ENCODE measurements at places on chromosomes 13 and 19.

DNA sequence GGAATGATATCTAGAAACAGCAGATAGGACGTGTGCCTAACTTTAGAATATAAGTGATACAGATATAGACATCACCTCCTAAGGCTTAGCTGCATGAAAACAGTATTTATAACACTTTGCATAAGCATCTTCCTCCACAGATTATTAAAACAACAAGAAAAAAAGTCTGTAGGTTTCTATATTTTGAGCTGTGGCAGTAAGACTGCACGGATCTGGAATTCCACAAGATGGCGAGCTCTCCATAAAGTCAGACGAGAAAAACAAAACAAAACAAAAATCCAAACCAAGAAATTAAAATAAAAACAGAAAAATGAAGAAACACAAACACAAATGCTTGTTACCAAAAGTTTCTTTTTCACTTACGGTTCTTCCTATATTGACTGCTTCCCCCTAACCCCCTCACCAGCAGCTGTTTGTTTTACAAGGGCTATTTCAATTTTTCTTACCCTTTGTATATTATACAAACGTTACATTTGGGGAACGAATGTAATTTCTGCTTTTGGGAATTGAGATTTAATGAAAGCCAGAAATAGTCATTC lies 285.8 kb downstream of the MYO16 start:
- no peak for DNase-seq

DNA sequence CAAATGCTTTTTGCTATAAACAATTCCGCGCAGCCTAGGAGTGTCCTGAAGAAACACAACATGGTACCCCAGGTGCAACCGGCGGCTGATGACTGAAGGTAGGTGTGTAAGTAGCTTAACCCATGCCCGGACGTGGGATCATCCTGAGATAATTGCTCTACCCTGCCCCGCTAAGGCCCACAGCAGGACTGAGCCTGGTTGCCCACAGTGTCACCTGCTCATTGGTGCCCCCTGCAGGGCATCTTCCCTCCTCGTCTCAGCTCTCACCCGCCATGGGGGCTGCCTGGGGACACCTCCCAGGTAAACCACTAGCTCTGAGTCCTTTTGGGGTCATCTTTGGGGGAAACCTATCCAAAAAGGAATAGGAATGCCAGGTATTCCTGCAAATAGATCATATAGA lies 22.3 kb downstream of the TMEM161A start:
- DNase-seq: no peak

GRCh38 chr19:19185853-19186740 lies 5.9 kb downstream of the BORCS8 start:
- no peak for DNase-seq

DNA sequence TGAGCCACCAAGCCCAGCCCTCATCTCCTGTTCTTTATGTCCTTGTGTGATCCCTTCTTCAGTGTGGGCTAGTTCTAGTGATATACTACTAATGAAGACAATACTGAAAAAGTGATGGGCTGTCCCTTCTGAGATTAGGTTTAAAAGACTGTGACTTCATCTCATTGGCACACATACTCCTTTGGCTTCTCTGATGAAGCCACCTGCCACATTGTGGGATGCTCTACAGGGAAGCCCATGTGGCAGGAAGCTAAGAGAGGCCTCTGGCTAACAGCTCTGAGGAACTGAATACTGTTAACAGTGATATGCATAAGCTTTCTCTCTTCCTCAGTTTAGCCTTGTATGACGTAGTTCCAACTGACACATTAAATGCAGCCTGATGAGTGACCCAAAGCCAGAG lies 13.6 kb downstream of the CSNK1A1L start:
- DNase-seq: no peak

GRCh38 chr13:21050288-21051197 lies 10.8 kb downstream of the LATS2 start:
- no peak for DNase-seq

- no peak for DNase-seq
Measured at GRCh38 chr19:8569066-8569771, 8.0 kb downstream of the MYO1F start.

DNA sequence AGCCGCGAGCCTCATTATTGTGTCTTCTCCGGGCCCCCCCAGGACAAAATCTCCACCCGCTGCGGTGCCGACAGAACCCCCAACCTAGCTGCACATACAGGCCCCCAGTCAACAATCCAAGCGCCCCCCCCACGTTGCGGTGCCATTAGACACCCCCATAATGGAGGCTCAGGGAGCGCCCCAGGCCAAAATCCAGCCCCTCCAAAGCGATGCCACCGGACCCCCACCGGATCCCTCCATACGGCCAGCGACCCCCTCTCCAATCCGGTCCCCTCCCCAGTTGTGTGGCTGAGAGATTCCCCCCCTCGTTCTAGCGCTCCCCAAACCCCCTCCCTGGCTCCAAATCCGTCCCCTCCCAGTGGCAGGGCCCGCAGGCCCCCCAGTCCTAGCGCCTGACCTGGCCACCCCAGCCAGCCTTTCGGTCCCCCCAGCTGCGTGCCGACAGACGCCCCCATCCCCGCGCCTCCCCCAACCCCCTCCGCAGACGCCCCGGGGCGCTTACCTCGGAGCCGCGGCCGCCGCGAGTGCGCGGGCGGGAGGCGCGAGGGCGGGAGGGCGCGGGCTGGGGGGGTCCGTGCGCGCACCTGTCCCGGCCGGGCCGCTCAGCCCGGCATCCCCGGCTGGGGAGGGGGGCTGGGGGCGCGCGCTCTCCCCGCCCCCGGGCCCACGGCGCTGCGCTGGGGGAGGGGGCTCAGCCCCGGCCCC lies 21.6 kb upstream of the SEMA6B start:
- DNase-seq: no peak
